HT-29 (cell line): ENCODE measurements at places on chromosomes 4 and X.

DNA sequence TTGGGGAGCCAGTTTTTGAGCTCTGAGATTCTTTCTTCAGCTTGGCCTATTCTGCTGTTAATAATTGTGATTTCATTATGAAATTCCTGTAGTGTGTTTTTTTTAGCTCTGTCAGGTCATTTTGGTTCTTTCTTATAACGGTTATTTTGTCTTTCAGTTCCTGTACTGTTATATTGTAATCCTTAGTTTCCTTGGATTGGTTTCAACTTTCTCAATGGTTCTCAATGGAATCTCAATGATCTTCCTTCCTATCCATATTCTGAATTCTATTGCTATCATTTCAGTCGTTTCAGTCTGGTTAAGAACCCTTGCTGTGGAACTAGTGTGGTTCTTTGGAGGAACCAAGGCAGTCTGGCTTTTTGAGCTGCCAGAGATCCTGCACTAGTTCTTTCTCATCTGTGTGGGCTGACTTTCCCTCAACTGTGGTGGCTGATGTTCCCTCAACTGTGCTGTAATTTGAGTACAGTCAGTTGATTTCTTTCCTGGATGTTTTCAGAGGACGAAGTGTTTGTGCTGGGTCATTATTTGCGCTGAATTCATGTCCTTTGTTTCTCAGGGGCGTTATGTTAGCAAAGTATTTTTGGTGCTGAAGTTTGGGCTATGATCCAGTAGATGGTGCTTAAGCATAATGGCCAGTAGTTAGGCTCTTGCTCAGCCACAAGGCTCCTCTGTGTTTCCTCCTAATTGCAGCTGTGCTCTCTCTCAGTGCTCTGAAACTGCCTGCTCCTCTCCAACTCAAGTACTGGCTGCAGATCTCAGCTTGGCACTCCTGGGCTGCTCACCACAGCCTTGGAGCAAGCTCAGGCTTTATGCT is 27.5 kb downstream of the ENPEP start:
- no peak for DNase-seq

DNA sequence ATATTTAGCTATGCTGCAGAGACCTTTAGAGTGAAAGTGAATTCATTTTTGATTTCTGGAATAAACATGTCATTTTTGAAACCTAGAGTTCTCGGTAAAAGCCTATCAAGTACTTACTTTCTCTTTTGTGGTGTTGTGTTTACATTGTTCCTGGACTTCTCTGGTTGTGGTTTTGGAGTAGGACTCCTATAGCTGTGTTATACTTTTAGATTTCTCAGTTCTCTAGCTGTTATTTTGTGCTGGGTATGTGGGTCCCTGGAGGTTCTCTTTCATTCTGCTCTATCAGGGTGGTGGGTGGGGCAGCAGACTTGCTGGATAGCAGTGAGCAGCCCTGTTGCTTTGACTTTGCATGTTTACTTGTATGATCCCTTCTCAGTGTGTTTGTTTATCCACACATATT is 25.6 kb upstream of the MSMO1 start:
- DNase-seq = no peak

DNA sequence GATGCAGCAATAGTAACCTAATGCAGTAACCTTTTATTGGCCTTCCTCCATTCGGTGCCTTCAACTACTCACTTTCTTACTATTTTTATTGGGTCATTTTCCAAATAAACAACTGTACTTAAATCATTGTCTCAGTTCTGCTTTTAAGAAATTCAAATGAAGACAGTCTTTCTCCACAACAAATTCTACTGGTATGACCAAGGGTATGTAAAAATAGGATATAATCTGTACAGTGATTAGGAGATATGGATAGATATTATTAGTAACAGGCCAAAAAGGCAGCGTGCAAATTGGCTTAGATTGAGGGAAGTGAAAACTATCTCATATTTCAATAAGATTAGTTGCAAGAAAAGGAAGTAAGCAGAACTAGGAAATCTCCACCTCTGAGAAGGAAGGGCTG is 177.4 kb upstream of the PPP1R2C start:
- DNase-seq = no peak

DNA sequence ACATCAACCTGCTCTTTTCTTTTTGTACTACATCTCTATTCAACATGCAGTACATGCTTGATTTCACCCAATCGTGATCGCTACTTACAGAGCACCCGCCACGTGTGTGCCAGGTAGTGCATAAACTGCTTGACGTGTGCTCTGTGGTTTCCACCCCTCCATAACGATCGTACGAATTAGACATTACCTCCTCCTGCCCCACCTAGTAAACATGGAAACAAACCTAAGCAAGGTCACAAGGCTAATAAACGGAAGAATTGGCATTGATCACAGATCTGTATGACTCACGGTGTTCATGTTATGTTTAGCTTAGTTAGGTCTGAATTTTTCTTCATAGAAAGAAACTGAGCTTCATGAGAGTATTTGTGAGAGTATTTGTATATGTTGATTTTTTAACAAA is 64.1 kb downstream of the STX18 start:
- DNase-seq = peak; percentile 66

DNA sequence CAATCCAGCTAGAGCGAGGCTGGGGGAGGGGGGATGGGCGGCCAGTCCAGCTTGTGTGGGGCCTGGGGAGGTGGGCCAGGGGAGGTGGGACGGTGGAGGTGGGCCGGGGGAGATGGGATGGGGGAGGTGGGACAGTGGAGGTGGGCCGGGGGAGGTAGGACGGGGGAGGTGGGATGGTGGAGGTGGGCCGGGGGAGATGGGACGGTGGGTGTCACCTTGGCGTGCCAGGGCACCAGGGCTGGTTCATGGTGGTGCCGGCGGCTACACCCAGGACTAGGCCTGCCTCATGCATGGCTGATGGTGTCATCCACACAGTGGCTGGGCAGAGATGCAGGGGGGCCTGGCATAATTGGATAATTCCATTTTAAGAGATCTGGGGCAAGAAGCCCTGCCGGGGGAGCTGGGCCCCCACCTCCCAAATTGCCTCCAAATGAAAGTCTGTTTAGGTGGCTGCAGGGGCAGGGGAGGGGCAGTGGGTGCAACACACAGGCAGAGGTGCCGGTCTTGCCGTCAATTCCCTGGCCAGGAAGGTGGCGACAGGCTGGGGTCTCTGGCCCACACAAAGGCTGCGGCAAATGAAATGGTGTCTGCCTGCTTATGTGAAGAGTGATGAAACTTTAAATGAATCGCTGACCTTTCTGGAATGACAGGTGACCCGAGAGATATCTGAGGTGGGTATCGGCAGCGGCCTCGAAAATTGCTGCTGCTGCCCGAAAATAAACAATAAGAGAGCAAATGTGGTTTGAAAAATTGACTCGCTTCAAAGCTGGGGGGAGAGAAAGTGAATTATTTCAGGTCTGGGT is 82.1 kb downstream of the FAM53A start:
- DNase-seq = no peak

DNA sequence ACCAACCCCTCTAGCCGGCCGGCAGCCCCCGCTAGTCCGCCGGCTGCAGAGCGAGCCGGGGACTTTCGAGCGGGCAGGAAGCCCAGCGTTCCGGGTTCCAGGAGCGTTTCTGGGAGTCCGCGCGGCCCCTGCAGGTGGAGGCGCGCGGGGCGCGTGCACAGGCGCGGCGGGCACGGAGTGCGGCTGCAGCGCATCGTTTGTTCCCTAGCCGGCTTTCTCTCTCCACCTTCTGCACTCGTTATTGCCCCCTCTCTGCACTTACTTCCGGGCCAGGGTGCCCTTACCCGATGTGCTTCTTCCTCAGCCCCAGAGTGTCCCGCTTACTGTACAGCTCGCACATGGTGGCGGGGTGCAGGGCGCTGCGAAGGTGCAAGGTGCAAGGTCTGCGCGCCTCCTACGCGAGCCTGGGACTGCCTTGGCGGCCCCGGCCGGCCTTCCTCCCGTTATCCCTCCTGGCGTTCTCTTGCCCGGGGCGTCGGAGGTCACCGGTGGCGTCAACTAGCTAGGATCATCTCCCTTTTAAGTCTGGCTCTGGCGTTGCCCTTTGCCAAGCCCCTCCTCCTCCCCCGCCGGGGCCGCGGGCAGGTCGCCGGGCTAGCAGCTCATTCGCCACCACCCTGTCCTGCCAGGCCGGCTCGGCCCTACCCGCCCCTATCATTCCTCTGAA is at the start of gene ETNPPL:
Gene ETNPPL, minus strand, starts transcription at position 495 of the 667 bp plus-strand sequence. Its CDS starts 155 bp downstream, at position 340.
- DNase-seq = no peak

- no peak for DNase-seq
Observed at GRCh38 chr4:177483271-177483670, 41.0 kb upstream of the AGA start.

DNA sequence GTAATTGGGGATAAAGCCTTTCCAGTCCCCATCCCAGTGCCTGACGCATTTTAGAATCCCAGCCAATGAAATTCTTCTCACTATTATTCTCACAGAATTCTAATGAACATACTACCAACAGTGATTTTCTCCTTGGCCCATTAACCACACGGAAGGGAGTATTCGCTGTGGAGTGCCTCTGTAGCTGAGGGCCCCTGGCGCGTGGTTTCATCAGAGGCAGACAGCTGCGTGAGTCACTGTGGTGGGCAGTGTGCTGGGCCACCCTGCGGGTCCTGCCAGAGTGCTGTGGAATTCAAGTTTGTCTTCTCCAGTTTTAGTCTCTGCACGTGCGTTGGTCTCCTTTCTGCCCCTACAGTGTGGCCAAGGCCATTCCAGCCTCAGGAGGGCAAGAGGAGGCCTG is 335.4 kb upstream of the FAT1 start:
- DNase-seq = no peak

GRCh38 chr4:1766106-1767060 is 26.7 kb upstream of the FGFR3 start:
- peak; percentile 43 for DNase-seq

DNA sequence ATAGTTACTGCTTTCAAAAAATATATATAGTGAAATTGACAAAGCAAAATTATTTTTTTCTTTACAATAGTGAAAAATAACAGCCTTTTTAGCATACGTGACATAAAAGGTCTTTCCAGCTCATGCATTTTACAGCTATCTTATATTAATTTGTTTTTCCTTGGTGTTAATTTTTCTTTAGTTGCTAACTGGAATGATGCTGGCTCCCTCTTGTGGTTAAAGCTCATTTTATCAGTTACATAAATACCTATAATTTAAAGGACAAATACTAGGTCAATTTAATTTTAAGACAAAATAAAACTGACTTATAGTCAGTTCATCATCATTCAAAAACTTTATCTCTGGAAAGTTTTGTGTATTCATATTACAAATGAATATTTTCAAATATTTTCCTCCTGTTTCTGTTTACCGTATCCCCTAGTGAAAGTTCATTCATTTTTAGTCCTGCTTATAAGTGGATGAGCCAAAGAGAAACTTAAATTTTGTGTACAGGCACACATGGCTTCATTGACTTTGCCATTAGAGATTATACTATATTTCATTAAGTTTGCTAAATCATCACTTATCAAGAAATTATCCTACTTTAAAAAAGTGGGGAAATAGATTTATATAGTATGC is 9.9 kb upstream of the ANAPC4 start:
- DNase-seq = peak; percentile 65

DNA sequence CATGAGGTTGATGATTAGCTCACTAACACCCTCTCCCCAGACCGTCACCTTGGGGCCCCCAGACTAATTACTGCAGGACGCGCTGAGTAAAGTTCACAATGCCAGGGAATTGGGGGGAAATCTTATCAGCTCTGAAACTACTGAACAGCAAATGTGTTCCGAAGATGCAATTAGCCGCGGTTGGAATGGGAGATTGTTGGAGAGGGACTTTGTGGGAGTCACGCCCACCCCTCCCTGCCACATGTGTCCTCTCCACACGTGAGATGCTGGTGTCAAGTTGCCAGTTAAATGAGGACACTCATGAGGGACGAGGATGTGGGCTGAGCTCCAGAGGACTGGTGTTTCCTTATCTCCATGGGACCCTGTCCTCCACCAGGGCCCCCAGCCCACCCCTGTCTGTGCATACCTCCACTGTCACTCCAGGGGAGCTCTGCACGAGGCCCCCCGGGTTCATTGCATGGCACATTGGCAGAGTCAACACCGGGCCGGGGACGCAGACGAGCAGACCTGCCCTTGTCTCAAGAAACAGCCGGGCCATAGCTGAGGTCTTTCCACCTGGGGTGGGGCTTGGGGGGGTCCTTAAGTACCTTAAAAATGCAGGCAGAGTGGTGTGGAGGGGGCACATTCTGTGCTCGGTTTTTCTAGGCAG is 175.4 kb upstream of the PSAPL1 start:
- DNase-seq = no peak

- DNase-seq = no peak
Observed at GRCh38 chrX:19705196-19705769, 182.1 kb downstream of the SH3KBP1 start.

- no peak for DNase-seq
Observed at GRCh38 chr4:53059256-53059655, 197.1 kb downstream of the RASL11B start.

DNA sequence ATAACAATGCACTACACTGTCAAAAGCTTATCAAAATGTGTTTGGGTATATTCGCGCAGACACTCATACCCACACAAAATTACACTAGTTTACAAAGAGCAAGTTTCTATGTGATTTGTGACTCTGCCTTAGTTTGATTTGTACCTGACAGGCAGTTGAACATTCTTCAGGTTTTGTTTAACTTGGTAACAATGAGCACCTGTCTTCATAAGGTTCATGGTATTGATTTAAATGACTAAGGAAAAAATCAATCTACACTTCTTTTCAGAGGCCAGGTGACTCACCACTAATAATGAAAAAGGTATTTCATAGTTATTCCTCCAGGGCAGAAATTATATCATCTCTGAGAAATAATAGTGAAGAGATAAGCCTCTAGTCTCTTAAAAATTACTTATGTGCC is 1114.6 kb upstream of the AGA start:
- DNase-seq = peak; percentile 53

GRCh38 chrX:17822351-17822750 is 38.7 kb downstream of the RAI2 start:
- no peak for DNase-seq

DNA sequence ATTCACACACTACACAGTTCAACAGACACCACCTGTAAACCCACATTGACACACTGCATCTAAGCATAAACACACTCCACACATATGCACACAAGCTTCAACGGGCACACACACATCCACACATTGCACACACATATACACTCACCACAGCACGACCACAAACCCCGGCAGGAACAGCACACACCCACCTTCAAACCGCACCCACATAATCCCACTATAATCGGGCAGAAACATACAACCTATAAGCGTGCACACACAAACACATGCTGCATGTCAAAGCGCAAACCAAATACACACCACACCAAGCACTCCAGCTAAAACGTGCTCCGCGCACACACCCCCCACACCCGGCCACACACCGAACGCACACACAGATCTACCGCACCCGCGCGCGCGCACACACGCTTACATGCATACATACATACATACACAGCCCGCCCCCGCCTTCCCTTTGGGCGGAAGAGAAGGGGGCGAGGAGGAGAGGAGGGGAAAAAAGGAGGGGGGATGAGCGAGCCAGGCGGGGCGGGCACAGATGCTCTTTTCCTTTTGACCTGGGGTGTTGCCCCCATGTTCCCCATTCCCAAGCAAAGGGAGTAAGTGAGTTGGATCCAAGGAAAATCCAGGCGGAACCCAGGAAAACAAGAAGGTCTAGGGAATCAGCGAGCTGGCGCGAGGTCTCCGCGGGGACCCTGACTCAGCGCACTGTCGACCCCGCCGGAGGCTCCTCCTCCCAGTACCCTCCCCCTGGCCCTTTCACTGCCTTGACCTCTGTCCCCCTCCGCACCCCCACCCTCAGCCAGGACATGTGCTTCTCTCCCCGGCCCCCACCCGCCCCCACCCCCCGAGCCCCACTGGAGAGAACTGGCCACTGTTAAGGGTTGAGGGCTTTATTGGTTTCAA is 9.9 kb downstream of the ARHGAP36 start:
- DNase-seq = no peak
